ENCODE measurements at places on chromosomes 7 and 10.

GRCh38 chr7:143177374-143178119, 5.7 kb upstream of the TAS2R39 start:
- DNase-seq: no peak

- no peak for DNase-seq
These were observed 33.0 kb upstream of the LRRTM3 start for GRCh38 chr10:66892871-66893270.

DNA sequence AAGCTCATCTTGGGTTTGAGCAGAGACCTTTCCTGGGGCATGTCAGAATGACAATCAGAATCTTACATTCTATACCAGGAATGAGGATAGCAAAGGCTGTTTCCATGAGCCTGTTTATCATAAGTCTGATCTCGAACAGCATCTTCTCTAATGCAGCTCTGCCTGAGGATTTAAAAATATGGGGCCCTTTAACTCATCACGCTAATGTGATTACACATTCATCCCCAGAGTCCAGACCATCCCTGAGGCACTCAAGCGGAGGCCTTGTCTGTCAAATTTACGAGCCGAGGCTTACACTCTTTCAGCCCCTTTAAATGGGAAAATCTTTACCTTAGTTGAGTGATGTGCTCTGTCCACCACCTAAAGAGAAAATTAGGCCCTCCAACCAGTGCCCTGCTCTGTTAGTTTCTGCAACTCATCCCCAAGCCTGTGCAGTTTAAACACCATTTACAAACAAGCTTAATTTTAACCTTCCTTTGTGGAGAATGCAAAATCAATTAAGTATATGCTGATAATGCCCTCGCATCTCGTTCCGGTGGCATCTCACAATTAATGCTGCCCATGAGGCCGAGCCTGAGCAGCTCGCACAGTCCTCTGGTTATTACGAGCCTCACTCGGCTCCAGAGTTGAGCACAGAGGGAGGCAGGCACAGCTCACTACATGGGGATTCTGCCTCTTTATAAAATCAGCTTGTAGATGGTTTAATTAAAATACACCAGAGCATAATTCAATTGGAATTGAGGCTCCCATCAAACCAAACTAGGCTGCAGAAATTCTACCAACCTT, 16.0 kb downstream of the CHST15 start:
- DNase-seq: no peak

DNA sequence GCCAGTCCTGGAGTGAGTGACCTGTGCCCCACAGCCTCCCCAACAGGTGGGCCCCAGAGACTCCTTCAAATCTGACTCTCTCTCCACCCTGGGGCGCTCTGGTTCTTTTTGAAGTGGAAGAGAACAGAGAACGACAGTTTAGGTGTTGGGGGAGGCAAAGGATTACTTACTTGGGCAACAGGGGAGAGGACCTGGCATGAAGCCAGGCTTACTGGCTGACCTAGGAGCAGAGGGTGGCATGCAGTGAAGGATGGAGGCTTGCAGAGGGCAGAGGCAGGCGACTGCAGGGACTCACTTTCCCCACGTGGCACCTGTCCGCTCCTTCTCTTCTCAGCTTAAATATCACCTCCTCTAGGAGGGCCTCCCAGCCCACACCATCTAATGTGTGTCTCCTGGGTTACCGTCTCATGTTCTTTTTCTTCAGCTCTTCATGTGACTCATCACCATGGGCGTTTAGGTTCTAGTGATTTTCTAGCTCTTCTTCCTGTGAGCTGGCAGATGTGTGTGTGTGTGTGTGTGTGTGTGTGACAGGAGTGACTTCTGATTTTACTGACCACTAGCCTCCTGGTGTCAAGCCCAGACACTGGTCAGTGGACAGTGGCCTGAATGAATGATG, 15.5 kb downstream of the LZTS2 start:
- peak; percentile 40 for DNase-seq

GRCh38 chr10:59708816-59709394, 745 bp downstream of the SLC16A9 start:
- DNase-seq: no peak

DNA sequence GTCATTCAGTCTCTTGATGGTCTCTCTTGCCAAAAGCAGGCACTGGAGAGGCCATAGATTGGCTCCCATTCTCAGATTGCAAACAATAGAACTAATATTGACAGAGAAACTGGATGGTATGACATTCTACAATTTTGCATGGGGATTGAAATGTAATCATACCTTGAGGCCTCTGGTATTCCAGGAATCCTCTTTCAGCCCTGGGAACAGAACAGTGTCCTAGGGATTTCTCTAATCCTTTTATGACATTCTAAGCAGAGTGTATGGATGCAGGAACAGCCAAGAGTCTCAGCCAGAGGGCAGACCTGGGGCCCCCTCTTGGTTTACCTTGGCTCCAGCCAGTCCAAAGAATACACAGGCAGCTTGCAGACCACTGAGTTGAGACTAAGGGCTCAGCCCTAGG, 206.4 kb downstream of the KCNMA1 start:
- DNase-seq: no peak

DNA sequence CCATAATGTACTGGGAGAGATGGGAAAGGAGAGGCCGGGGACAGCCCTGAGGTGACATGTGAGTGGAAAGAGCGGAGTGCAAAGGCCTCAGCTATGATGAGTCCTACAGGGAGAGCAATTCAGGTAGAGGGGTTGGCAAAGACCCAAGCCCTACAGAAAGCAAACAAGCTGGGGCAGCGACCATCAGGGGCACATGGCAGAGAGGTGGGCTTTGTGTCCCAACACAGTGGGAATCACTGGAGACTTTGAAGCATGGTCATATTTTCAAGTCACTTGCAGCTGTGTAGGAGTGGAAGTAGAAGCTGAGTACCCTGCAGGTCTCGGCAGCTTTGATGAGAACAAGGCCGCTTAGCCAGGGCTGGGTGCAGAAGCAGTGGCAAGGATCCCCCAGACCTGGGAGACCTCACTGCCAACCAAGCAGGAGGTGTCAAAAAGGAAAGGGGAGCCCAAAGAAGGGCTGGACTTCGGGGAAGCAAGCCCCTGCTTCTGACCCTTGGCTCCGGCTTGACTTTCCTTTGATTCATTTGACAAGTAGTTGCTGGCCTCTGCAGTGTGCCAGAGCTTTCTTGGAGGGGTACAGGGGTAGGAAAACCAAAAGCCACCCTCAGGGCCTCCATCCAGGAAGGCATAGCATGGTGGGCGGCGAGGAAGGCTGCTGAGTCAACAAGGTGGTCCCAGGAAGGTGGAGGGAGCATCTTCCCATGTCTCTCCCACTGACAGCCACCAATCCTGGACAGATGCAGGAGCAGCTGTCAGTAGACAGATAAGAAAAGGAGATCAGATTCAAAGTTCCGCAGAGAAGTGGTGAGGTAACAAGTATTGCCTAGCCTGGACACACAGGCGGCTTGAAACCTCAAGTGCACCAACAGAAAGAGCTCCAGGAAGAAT, 1.9 kb upstream of the PGAM2 start:
- no peak for DNase-seq

DNA sequence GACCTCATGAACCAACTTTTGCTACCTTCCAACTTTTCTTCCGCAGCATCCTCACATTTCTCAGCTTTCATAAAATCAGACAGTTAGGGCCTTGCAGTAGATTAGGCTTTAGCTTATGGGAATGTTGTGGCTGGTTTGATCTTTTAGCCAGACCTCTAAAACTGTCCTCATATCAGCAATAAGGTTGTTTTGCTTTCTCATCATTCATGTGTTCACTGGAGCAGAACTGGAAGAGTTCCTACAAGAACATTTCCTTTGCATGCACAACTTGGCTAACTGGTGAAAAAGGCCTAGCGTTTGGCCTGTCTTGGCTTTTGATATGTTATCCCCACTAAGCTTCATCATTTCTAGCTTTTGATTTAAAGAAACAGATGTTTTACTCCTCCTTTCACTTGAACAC, 130.0 kb upstream of the LRRTM3 start:
- no peak for DNase-seq

GRCh38 chr10:88281592-88282347, 301.3 kb downstream of the RNLS start:
- DNase-seq: peak; percentile 43

- DNase-seq: no peak
These were observed 38.1 kb upstream of the XPNPEP1 start for GRCh38 chr10:109961174-109962001.

GRCh38 chr10:92755725-92756124, 66.0 kb downstream of the HHEX start:
- DNase-seq: no peak

All from suppressor macrophage (primary cell).